ENCODE measurements at places on chromosomes 1 and 21. TPM values are rescaled to one million over a fixed set of nuclear protein-coding genes. Genes with fewer than 3 reads are reported as not detected.

GRCh38 chr1:169576935-169577331 is 9.3 kb downstream of the F5 start:
- DNase-seq = no peak

ZNF593OS gene
- not detected for total RNA-seq

OR2T29 gene
- not detected for total RNA-seq

GRCh38 chr1:216945538-216946080 is 222.4 kb upstream of the ESRRG start:
- DNase-seq = no peak

- no peak for DNase-seq
Measured at GRCh38 chr1:40341491-40342380, 24.6 kb upstream of the COL9A2 start.

DNA sequence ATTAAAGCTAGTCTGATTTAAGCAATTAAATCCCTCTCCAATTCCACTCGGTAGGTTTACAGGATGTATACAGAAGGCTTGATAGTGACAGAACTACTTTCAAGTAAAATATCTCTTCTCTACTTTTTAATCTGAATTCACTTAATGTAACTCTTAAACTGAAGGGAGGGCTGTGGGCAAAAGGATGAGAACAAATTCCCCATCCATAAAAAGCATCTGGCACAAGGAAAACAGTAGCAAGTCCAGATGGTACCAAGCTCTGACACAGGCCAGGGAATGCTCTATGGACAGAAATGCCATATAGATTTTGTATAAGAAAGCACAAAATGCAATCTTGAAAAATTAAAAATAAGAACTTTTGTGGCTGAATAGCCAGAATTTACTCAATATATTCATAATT is 53.1 kb upstream of the USH2A start:
- no peak for DNase-seq

DNA sequence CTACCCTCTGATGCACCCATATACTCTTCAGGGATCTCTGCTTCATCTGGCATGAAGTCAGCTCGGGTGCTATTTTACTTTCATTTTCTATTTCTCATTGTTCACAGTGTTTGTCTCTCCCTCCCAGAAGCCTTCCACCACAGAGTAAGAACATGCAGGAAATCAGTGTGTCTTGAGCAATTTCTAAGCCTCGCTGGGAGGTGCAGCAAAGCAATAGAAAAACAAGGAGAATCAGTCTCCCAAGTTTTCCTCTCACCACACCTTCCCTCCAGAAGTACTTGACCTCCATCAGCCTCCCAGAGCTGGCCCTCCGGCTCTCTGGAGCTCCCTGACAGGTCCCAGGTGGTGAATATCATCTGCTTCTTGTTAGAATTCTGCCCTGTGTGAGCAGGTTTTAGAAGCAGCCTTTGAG is 594.7 kb upstream of the CAMK1G start:
- DNase-seq = no peak

EDEM3 gene
- 54.8 TPM for total RNA-seq

DNA sequence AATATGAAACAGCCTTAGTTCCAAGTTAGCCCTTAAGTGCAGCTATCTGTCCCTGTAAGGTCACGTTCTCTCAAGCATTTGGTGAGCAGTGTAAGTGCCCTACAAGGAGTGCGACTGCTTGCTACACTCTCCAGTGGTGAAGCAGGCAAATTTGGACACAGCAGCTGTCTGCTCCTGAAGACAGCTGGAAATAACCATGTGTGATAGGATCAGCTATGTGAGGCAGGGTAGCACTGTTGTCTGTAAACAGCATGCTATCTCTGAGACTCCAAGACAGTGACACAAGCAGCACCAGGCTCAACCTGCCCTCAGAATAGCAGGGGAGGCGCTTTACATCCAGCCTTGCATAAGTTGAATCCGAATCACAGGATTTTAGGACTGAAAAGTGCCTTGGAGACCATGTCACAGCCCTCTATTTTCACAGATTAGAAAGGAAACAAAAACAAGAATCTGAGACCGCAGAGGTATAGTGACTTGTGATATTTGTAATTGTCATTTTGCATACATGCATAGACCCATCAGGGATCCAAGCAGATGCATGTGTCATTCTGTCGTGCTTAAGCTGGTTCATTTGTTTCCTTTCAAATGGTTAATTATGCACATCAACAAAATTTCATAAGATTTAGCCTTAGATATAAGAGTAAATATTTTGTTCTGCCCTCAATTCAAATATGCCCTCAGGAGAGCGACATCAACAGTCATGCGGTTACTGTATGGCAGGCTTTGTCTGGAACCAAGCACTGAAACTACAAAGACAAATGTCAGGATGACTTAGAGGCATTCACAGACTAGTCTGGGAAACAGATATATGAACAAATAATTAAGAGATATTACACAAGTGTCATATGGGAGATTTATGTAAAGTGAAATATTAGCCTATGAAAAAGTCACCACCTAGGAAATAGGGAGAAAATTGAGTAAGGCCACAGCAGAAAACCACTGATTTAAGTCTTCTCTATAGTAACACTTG is 134.9 kb upstream of the NRIP1 start:
- DNase-seq = no peak

TFF2 gene
- total RNA-seq = not detected

GRCh38 chr1:171916315-171916771 is 75.0 kb downstream of the DNM3 start:
- DNase-seq = no peak

DNA sequence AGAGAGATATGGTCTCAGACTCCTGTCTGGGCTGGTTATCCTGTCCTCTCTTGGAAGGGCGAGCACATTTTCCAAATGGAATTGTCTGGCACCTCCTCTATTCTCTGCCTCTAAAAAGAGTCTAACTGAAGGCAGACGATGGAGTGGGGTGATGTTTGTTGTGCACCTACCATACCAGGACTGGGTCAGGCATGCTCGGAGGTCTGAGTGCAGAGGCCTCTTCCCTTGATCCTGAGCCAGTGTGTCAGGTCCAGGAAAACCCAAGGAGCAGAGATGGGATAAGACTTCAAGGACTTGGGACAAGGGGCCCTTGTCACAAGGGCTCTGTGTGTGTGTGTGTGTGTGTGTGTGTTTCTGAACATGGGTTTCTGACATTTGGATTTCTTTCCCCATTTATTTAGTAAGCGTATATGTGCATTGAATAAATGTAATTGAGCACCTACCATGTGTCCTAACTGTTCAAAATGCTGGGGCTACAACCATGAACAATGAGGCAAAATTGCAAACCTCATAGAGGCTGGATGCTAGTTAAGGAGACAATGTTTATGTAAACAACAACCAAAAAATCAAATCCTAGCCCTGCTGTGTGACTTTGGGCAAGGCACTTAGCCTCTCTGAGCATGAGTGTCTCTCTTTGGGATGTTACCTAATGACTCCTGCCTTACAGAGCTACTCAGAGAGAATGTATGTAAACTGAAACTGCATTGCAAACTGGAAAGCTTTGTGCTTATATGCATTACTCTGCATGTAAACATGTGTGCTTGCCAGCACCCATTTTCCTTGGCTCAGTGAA is 276.3 kb downstream of the FOXD2 start:
- DNase-seq = no peak

- no peak for DNase-seq
Measured at GRCh38 chr1:223330466-223330865, 33.5 kb downstream of the SUSD4 start.

DNA sequence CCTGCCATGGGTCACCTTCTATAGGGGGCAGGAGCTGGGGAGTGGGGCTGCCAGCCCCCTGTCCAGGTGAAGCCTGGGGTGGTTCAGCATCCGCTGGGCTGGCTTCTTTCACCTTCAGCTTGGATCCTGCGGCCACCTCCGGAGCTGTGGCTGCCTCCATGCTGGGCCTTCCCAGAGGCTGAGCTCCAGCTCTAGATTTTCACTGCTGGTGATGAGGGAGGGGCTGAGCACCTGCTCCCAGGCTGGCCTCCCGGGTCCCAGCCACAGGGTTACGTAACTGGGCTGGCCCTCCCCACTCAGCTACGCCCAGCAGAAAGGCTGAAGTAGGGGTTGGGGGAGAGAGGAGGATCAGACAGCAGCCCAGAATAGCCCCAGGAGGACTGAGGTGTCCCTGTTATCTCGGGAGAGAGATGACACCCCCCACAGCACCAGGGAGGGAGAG is at the start of gene MYBPHL:
MYBPHL (minus strand) TSS at position 180 of the 442 bp plus-strand sequence; CDS start at position 160, 20 bp downstream.
- no peak for DNase-seq

DNA sequence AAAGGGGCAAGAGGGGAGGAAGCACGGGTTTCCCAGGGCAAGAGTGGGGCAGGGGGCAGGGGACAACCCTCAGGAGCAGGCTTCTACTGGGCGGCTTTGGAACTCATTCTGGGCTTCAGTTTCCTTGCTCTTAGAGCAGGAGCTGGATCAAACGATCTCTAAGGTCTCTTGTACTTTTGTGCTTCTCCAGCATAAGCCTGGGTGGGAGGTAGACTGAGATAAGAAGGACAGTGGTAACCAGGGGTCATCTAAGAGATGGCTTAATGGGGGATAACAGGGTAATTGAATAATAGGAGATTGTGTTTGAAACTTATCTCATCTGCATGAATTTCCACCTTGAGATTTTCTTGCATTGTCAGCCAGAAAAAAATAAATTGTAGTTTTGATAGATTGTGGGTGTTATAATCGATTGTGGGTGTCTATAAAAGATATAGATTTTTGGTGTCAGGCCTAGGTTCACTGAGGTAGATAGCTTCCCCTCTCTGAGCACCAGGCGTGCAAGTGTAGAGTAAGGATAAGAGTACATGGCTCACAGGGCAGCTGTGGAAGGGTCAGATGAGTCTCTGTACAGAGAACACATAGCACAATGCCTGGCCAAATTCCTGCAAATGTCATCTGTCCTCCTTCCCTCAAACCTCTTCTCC is 68.0 kb downstream of the CD58 start:
- no peak for DNase-seq

- DNase-seq = no peak
Measured at GRCh38 chr1:160167580-160167979, 16.2 kb downstream of the ATP1A4 start.

DNA sequence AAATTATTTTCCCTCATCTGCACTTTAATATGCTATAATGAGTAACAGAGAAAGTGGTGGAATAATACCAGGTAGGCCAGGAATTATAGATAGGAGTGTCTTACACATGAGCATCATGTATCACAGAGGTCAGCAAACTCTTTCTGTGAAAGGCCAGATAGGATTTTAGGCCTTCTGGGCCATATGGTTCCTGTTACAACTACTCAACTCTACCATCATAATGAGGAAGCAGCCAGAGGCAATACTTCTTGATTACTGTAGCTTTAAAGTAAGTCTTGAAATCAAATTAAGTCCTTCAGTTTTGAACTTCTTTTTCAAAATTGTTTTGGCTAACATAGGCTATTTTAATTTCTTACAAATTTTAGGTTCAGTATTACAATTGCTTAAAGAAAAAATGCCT is 32.1 kb upstream of the IGSF3 start:
- DNase-seq = no peak

DNA sequence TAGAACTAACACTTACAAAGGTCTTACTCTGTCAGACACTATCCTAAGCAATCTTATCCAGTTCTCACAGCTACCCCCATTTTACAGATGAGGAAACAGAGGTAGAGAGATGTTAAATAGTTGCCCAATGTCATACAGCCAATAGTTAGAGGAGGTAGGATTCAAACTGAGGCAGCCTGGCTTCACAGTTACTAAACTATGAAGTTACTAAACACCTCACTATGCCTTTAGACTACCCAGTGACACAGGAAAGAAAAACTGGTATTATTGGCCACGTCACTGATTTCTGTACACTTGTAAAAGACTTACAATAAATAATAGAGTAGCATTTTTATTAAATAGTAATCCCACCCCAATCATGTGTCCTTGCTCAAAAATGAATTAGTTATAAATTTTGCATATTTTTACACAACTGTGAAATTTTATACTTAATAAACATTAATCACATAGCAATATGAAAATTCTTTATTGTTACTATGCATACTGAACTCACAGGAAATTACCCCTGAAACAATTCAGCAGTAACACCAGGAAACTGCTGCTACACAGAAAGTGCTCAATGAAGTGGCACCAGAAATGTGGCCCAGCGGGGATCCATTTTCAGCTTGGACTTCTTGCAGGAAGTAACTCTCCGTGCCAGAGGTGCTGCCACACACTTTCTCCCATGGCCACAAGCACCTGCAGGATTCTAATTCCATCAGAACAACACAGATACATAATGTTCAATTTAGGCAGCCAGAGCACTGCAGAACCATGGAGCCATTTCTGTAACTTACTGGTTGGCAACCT is 69.4 kb downstream of the VAV3 start:
- no peak for DNase-seq

LCE2B gene
- not detected for total RNA-seq

DNA sequence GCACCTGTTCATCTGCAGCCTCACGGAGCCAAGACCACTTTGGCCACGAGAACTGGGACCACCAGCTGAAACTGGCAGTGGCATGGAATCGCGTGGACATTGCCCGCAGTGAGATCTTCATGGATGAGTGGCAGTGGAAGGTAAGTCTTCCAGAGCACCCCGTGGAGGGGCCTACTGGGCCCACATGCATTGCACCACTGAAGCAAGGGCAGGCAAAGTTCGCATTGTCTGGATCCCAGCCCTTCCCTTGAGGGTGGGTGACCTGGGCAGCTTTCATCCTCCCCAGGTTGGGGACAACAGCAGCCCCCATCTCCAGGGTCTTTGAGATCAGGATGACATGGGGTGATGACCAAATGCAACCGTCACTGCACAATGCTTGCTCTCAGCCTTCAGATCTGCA is 37.5 kb downstream of the TRPM2 start:
- no peak for DNase-seq

UBE2U gene
- not detected for total RNA-seq

DNA sequence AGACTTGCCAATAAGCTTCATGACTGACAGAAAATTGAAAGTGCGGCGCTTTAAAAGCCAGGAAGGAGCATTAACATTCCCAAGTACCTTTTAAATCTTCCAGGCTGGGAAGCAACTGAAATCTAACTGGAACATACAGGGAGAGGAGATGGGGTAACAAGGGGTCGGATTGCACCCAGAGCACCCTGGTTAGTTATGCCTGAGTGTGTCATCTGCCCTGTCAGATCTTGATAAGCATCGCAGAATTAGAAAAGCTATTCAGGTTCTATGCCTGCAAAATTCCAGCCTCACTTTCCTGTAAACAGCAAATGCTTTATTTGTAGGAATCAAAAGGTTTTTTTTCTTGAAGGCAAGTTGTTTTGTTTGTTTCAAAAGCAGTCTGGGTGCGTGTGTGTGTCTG is 58.5 kb downstream of the SERBP1 start:
- DNase-seq = no peak

DNA sequence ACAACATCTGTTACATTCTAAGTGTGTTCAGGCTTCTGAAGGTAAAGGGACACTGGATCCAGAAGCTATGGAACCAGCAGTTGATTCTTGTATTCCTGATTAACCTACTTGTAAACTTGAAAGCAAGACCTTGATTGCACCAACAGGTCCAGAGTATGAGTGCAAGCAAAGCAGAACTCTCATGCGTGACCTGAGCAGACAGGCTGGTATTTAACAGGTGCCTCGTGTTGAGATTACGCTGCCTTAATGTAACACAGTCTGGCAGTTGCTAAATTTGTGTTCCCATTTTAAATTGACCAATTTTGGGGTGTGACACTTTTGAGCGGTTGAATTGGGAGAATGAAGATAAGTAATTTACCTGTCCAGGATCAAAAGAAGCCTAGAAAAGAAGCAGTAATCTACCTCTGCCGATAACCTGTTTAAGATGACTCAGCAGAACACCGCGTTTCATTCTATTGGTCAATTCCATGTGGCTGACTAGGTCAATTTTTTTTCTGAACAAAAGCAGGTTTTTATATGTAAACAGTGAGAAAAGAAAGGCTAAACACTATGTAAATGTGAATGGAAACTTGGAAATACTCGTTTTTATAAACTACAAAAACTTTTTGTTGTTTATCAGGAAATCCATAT is 147.6 kb downstream of the DYRK1A start:
- no peak for DNase-seq

- DNase-seq = no peak
Measured at GRCh38 chr1:82045221-82045620, 244.5 kb downstream of the ADGRL2 start.

NSUN4 gene
- total RNA-seq = 21.2 TPM
